ENCODE measurements at places on chromosomes 1 and 21.

GRCh38 chr1:199116488-199116887 lies 477.6 kb downstream of the PTPRC start:
- DNase-seq = no peak

- no peak for DNase-seq
Measured at GRCh38 chr1:226644541-226645176, 94.4 kb downstream of the ITPKB start.

DNA sequence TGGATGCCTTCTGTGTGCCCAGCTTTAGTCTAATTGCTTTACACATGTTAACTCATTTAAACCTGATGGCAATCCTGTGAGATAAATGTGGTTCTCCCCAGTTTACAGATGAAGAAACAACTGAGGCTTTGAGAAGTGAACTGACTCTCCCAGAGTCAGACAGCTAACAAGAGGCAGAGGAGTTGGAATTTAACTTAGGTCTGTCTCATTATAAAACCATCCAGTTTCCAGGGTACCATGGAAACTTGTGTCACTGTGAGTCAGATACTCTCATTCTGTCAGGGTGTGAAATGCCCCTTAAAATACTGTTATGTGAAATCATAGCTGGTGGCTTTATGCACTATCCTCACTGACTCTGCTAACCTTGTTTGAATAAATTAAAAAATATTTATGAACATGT lies 206.6 kb downstream of the PBX1 start:
- no peak for DNase-seq

- peak; percentile 36 for DNase-seq
Measured at GRCh38 chr1:111399792-111400610, 27.5 kb downstream of the OVGP1 start.

DNA sequence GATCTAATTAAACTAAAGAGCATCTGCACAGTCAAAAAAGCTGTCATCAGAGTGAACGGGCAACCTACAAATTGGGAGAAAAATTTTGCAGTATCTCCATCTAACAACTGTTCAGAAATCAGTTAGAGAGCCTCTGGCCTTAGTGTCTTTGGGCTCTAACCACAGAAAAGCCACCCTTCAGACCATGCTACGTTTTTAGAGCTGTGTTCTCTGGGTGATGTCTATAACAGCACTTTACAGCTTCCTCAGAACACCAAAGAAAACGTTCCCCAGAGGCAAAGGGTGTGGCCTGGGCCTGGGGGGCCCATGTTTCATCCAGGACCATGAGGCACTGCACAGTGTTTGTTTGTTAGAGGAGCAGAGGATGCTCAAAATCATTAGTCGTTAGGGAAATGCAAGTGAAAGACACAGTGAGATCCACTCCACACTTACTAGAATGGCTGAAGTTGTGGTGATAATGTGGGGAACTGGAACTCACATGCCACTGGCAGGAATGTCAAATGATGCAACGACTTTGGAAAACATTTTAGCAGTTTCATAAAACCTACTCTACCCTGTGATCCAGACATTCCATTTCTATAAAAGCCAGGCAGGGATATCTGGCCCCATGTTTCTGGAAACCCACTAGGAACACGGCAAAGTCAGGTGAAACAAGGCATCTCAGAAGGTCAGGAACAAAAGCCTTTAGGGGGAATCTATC lies 250.4 kb upstream of the HOOK1 start:
- no peak for DNase-seq

GRCh38 chr1:94092210-94092613 lies 28.7 kb downstream of the ABCA4 start:
- no peak for DNase-seq

DNA sequence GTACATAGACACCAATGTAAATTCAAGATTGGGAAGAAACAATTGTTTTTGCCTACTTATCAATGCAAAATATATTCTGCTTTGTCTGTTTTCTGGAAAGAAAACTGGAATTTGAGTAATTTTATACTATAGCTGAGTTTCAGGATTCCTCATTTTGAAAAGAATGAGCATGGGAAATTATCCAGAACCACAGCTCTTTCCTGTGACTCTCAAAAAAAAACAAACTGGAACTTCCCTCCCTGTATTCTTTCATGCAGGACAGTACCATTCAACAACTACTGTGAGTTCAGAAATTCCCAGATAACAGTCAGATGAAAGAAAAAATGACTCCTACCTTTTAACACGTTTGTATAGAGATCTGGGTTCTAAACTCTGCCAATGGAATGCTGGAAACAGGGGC lies 372.4 kb downstream of the TGFB2 start:
- no peak for DNase-seq

DNA sequence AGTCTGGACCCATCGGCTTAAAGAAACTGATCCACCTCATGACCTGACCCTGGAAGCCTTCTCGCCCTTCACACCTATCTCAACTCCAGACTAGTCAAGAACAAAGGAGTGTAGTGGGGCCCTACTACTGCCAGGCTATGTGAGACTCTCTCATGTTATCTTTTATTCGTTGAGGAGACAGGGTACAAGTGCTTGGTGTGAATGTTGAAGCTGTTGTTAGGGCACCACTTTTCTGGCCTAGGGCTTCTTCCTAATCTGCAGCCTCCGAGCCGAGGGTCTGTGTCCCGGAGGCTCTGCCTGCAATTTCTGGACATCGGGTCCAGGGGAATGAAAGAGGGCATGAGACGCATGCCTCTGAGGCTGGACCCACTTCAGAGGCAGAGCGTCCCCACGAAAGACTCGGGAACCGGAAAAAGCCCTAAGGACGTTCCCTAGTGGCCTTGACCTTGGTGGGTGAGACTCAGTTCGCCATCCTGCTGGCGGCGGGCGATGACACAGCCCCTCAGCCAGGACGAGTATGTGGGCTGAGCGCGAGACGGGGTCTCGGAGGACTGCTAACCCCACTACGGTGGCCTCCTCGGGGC lies 671 bp downstream of the DNAJC11 start:
- DNase-seq = peak; percentile 5

DNA sequence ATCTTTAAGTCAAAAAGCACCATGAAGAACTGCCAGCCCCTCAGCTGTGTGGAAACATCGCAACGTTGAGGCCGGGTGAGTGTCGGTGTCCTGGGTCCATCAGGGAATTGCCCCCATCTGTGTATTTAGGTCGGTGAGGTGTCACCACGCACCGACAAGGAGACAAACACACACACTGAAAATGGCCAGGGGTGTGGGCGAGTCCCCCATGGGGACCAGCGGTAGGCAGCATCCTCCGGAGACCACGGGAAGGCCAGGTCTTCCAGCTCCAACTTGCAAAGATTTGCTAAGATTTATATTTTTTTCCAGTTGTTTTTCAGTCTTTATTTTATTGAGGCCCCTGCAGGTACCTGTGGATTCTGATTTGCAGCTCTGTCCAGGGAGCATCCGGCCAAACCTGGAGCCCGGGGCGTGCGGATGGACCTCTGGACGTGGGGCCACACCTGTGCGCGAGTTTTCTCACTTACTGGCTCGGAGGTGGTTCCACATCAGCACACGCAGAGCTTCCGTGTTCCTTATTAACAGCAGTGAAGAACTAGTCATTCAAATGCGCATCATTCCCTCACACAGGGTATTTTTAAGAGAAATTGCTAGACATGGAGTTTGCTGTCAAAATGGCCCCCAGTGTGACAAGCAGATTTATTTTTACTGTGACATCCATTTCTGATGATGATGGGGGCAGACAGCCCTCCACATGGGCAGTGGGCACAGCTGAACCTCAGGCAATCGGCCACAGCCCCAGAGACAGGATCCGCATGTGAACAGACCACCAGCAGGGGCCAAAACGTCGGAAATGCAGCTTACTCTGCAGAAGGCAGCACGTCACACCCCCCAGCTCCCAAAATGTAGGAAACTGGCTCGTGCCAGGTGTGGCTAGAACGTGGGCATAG lies 17.2 kb upstream of the SLC19A1 start:
- no peak for DNase-seq

GRCh38 chr1:33312413-33312749 lies 8.5 kb downstream of the A3GALT2 start:
- no peak for DNase-seq

GRCh38 chr21:23152130-23152529 lies 2153.9 kb downstream of the NCAM2 start:
- no peak for DNase-seq

- no peak for DNase-seq
Measured at GRCh38 chr1:185409345-185409744, 92.3 kb upstream of the IVNS1ABP start.

GRCh38 chr1:43034195-43034658 lies 75.6 kb upstream of the SLC2A1 start:
- DNase-seq = no peak

- DNase-seq = no peak
Measured at GRCh38 chr21:46307625-46308024, 16.0 kb downstream of the C21orf58 start.
